Activated CD4-positive, CD25-positive, alpha-beta regulatory T cell treated with anti-CD3 and anti-CD28 coated beads, Interleukin-2, amount 50 U/mL, for 72 hours (primary cell): ENCODE measurements at places on chromosomes 1 and 21.

DNA sequence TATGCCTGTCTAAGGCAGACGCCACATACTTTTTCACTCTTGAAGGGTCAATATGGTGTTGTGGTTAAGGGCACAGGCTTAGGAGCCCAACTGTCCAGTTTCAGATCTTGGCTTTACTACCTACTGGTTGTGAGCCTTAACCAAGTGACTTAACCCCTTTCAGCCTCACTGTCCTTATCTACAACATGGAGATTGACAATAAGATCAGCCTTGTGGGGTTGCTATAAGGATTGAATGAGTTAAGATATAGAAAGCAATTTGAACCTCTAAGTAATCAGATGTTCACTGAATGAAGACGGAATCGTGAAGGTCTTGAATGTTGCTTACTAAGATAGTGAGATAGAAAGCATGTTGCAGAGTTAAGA is 121.3 kb upstream of the JUN start:
- no peak for DNase-seq

DNA sequence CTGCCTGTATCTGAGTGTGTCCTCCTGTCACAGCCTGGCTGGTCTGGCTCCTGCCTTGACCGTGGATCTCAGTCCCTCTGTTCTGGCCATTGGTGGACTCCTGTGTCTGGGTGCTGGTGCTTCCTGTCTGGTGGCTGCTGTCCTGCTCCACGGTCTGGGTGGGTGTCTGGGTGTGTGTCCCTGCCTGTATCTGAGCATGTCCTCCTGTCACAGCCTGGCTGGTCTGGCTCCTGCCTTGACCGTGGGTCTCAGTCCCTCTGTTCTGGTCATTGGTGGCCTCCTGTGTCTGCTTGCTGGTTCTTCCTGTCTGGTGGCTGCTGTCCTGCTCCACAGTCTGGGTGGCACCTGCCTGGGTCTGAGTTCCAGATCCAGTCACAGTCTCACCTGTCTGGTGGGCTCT is 4.0 kb downstream of the CRNN start:
- DNase-seq: no peak

GRCh38 chr1:180540697-180541594 is 17.8 kb upstream of the OVAAL start:
- DNase-seq: no peak

DNA sequence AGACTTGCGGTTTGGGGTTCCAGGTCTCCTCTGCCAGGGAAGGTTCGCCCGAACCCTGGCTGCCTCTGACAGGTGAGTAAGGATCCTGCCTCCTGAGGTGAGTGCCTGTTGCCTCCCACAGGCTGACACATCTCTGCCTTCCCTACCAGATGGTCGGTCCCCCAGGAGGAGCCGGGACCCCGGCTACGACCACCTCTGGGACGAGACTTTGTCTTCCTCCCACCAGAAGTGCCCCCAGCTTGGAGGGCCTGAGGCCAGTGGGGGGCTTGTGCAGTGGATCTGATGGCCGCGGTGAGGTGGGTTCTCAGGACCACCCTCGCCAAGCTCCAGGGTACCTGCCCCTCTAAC is 7.6 kb downstream of the PERM1 start:
- DNase-seq: no peak

GRCh38 chr1:95002540-95003432 is 70.0 kb downstream of the ALG14 start:
- DNase-seq: no peak

DNA sequence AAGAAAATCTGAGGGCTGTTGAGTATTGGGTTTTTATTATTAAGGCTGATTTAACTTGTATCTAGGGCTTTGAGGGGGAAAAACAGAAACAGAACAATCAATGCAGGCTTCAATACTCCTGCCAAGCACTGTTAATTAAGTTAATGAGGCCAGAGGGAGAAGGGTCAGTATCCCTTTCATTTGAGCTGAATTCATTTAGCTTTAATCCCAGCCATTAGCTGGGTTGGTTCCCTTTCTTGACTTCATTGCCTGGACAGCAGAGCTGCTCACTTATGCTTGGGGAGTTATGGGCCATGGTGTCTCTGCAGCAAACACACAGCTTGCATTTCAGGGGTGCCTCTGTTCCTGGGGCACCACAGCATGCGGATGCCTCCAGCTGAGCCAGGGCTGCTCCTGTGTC is 16.3 kb downstream of the TLR5 start:
- DNase-seq: no peak

GRCh38 chr21:44907966-44908895 is 12.5 kb downstream of the ITGB2 start:
- DNase-seq: no peak

GRCh38 chr1:177274687-177275211 is 104.0 kb downstream of the BRINP2 start:
- no peak for DNase-seq

DNA sequence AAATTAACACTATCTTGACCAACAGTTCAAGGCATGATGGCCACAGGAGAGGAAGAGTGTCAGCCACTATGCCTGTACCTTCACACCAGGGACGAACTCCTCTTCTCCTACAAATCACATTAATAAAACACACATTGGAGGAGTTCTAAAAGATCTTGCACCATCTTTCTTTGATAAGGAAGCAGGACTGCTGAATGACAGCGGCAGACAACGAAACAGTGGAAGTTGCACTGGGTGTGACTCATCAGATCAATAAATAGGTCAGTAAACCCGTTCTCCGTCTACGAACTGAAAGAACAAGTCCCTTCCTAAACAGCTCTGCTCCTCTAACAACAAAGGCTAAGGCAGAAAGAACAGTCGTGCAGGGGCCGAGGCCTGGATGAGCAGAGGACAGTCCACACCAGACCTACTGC is 23.1 kb downstream of the UBE2G2 start:
- no peak for DNase-seq

DNA sequence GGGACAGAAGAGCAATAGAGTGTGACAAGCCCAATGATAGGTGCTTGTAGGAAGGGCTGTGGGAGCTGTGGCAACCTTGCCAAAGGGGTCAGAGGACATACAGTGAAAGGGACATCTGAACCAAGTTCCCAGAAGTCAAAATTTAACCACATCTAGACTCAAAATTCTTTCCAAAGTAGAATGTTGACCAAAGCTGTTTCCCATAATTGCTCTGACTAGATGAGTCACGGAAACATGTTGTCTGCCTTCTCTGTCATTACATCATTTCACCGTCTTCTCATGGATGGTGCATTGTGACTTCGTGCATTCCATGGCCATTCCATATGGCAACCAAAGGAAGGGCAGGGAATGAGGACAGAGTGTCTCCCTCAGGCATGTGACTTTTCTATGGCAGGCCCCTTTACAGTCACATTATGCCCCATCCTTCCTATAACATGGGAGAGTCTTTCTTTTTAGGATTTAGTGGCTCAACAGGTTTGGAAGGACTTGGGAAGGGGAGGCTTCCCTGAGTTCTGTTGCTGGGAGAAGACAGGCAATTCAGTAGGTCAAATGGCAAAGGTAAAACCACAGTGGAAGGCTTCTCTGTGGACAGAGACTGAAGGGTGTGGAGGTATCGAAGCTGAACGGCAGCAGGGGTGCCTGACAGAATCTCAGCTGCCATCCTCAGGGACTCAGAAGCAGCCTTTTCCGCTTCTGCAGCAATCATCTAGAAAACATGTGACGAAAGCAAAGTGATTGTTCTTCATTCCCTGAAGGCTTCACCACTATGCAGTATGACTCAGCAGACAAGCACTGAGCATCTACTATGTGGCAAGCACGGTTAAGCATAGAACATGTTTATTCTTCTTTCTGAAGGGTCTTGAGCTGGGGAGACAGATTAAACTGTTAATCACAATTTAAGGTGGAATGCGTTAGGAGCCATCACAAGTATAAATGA is 24.7 kb downstream of the NPHS2 start:
- no peak for DNase-seq

DNA sequence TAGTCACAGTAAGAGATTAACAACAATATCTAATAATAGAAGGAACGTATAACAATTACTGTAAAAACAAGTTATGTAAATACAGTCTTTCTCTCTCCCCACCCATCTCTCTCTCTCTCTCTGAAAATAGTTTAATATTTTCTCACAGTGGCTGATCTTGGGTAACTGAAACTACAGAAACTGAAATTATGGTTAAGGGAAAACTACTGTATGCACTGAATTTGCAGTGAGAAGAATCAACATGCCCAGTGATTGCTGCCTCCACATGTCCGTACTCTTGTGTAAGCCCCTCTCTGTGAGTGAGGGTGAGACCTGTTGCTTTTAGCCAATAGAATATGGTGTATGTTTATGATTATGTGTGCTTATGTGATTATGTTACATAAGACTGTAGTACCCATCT is 1.6 kb downstream of the KRTAP6-1 start:
- DNase-seq: no peak

GRCh38 chr1:26996024-26996423 is 2.5 kb downstream of the TRNP1 start:
- DNase-seq: no peak

DNA sequence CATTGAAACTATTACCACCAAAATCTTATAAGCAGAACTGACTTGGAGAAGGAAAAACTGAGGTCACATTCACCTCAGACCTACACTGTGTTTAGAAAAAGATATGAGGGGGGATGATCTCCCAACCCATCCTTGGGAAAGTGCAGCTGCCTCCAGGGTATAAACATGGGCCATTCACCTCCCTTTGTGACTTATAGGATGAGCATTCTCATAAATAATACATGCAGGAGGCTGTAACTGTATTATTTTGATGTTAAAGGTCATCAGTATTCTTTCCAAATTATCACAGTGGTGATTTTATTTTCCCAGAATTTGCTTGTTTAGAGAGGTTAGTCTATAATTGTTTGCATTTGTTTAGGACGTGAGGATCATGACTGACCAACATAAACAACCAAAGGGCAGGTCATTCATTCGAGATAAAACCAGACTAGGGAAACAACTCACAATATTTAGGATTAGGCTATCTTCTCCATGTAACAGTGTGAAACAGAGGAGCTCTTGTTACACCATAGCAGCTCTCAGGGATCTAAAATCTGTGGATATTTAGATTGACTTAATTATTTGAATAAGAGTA is 109.2 kb upstream of the NR5A2 start:
- no peak for DNase-seq

DNA sequence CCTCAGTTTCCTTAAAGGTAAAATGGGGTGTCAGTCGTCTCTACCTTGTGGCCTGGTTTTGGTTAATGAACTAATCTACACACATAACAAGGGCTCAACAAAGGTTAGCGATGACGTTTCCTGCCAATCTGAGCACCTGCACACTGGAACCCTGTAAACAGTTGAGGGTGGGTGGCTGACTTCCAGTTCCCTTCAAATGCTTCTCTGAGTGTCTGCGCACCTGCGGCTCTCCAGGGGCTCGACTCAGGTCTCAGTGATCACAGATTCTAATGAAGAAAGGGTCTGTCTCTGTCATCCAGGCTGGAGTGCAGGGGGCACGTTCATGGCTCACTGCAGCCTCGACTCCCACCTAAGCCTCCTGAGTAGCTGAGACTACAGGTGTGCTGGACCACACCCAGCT is 3.3 kb upstream of the AGPAT3 start:
- DNase-seq: no peak

- DNase-seq: peak; percentile 74
Measured at GRCh38 chr1:222618001-222618879, at the start of gene MIA3. Gene MIA3 (plus strand): TSS chr1:222618097. CDS start chr1:222618111, 14 bp downstream.

- DNase-seq: no peak
Measured at GRCh38 chr1:55262822-55263221, 47.7 kb upstream of the USP24 start.

GRCh38 chr1:246219508-246220030 is 287.5 kb downstream of the SMYD3 start:
- DNase-seq: no peak

DNA sequence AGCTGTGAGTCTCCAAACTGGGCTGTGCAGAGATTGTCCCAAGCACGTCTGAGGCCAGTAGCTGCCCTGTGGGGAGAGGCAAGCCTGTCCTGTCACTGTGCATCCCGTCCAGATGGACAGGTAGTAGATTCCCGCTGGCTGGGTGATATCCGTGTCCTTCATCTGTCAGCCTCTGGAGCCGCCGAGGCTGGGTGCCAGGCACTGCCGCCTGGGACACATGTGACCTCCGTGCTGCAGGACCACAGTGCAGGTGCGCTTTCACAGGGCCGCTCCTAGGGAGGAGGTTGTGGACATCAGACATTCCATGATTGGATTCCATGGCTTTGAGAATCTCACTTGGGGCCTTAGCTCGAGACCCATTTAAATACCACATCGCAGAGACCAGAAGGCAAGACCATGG is 4.7 kb downstream of the PDXK start:
- DNase-seq: no peak

DNA sequence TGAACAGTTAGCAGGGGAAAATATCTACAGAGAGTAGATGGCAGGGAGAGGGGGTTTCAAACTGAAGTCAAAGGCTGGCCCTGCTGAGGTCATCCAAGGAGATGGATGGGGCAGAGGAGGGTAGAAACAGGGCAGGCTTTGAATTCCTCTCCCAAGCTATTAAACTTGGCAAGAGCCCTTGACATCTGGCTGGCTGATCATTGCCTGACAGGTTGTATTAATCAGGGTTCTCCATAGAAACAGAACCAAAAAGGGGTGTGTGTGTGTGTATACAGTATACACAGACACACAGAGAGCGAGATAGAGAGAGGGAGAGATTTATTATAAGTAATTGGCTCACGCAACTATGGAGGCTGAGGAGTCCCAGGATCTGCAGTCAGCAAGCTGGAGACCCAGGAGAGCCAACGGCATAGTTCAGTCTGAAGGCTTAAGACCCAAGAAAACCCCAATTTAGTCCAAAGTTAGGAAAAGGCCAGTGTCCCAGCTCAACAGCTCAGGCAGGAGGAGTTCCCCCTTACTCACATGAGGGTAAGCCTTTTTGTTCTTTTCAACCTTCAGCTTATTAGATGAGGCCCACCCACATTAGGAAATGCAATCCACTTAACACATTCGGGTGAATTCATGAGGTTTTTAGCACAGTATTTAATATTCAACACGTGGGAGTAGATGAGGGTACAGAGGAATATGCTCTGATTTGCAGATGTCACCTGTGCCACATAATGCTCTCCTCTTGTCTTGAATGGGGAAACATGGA is 46.7 kb upstream of the HAO2 start:
- no peak for DNase-seq

- DNase-seq: no peak
Measured at GRCh38 chr1:44089371-44090048, 29.1 kb upstream of the KLF17 start.

DNA sequence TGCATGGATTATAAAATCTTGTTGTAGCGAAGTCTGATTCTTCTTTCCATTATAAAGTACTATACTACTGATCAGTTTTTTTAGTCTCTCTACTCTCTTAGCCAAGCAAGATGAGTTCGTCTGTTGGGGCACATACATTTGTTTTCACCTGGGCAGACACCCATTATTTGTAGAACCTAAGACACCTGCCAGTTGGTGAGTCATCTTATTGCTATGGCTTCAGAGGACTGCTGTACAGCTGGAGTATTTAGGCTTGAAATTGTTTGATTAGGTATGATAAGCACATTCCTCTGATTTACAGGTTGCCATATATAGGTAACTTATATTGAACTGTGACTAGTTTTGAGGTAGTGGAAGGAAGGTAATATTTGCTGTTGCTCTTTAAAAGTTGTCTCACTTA is 17.2 kb downstream of the RBM15 start:
- DNase-seq: no peak

- no peak for DNase-seq
Measured at GRCh38 chr1:115099693-115100050, 10.4 kb upstream of the TSPAN2 start.

- no peak for DNase-seq
Measured at GRCh38 chr1:3386205-3387002, 68.1 kb upstream of the ARHGEF16 start.

- no peak for DNase-seq
Measured at GRCh38 chr1:3996846-3997705, 97.0 kb upstream of the C1orf174 start.

- DNase-seq: no peak
Measured at GRCh38 chr21:33836408-33836807, 79.2 kb downstream of the ATP5PO start.

GRCh38 chr21:37974081-37974480 is 57.8 kb upstream of the KCNJ6 start:
- no peak for DNase-seq
